ENCODE measurements at places on chromosomes 12 and 14. TPM values are rescaled to one million over a fixed set of nuclear protein-coding genes. Genes with fewer than 3 reads are reported as not detected.

PLEK2 gene
- 93.2 TPM for total RNA-seq

ASIC1 gene
- total RNA-seq: 3.0 TPM

GRCh38 chr12:30110958-30111586 is 327.3 kb upstream of the TMTC1 start:
- peak; percentile 19 for DNase-seq

DNA sequence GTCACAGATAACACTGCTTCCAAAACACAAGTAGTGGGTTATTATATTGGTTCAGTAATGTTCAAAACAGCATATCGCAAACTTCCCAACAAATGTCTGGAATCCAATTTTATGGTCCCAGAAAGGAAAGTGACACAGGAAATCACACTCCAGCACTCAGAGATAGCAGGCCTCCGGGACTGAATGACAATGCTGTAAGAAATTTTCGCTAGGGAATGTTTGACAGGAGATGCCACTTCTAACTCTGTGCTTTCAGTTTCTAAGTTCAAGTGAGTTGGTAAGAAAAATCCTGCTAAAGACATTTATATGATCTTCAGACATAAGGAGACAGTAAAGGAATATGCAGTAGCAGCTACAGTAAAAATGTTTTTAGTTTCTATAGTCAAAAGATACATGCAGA is 93.2 kb downstream of the SLC2A13 start:
- DNase-seq: no peak

GRCh38 chr12:45427042-45427441 is 211.1 kb downstream of the ANO6 start:
- DNase-seq: no peak

- peak; percentile 91 for DNase-seq
Observed at GRCh38 chr12:115227137-115227615, 543.2 kb upstream of the TBX3 start.

DNA sequence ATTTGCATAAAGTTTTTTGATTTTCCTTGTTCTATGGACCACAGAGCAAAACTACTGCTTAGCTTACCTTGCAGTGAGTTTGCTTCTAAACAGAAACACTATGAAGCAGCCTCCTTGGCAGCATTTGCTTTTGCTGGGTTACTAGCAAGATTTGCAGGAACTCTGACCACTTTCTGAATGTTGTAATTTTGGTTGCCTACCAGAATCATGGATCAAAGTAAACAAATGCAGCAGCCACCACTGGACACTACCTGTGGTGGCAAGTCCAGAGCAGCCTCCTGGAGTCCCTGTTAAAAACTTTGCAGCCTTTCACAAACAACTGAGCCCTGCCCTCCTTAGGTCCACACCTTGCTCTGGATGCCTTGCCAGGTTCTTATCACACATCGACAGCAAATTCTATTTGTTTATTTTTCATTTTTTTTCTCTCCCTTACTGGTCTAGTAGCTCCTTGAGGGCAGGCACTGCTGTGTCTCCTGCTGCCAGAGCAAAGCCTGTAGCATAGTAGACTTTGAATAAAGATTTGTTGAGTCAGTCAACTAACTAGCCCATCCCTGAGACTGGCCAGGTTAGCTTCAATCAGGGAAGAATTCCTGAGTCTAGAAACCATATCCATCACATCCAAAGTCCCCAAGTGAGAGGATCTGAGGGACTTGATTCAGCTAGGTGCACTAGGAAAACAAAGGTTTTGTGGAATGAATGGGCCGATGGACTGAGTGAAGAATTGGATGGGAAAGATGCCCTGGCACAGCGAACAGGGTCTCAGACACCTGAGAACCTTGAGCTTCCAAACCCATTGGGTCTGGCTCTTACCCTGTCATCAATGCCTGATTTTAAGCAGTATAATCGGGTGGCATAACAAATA is 5.7 kb downstream of the TTC6 start:
- no peak for DNase-seq
